ENCODE measurements at places on chromosomes 4 and X. TPM values are rescaled to one million over a fixed set of nuclear protein-coding genes. Genes with fewer than 3 reads are reported as not detected.

MSX1 gene
- 13.4 TPM for total RNA-seq

TLR8 gene
- total RNA-seq: not detected

SPATA18 gene
- not detected for total RNA-seq

KDM6A gene
- 9.1 TPM for total RNA-seq

ZCCHC12 gene
- 0.19 TPM for total RNA-seq

USP17L5 gene
- total RNA-seq: not detected

- peak; percentile 58 for DNase-seq
Measured at GRCh38 chrX:134682081-134682480, 23.8 kb upstream of the PLAC1 start.

- no peak for DNase-seq
Measured at GRCh38 chrX:42490111-42490510, 287.9 kb downstream of the PPP1R2C start.

DNA sequence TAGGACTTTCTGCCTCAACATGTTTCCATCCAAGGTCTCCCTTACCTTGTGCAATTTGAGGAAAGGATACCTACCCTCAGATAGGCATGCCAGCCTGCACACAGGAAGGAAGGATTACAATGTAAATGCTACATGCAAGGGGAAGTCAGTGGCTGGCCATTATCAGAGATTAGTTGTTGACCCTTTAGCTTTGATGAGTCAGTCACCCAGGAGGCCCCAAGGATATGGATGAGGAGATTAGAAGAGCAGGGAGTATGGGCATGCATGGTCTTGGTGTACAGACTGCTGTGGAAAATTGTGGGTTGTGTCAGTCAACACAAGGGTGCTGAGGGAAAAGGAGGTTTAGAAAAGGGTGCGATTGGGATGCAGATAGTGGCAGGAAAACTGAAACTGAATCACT, 92.0 kb downstream of the GUCY2F start:
- no peak for DNase-seq

DNA sequence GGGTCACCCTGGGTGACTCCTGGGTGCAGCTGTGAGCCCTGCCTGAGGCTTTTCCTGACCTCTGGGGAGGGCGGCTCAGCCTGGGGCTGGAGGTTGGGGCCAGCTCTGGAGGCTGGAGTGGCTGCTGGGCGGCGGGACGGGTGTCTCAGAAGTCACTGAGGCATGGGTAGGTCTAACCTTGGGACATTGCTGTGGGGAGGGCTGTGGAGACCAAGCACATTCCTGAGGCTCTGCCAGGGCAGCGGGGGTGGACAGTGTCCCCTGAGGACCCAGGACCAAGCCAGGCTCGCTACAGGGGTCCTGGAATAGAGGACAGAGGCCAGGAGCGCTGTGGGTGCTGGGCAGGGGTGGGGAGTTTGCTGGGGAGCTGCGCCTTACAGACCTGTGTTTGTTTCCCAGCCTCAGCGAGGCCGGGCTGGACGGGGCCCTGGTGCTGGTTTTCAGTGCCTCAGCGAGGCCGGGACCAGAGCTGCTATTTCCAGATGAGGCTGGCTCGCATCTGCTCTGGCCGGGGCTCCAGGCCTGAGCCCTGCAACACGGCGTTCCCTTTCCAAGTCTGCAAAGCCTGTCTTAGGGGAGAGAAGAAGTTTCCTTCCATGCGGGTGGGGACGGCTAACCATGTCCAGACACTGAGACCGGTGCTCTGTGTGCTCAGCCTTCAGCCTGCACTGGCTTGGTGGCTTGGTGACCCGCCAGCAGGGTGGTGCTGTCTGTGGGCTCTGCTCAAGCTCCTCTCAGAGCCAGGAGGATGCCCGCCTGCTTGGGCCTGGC, 3.0 kb upstream of the SLC25A6 start:
- DNase-seq: no peak

- DNase-seq: no peak
Measured at GRCh38 chr4:4396628-4397440, 9.9 kb downstream of the NSG1 start.

DNA sequence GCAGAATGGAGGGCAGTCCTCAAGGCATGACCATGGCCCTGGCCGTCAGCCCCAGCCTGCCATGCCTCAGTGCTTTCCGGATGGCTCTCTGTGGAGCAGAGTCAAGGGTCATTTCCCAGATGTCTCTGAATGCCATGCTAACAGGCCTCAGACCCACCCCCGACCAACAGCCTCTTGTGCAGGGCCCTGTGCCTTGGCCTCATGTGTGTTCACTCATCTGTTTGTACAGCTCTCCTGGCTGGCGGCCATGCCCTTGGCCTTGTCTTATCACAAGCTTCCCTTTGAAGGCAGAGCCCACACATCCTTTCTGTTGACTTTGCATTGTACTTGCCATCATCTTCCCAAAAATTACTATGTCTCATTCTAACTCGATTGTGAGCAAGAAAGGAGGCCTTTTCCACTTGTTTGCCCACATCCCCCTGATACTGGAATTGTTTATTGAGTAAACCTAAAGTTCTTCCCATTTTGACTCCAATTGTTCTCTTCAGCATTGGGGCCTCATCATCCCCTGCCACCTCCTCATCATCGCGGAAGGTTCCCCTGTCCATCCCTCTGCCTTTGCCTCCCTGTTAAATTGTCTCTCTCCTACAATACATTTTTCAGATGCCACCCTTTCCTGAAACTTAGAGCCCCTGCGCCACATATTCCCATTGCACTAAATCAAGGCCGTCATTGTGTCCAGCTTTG, 6.3 kb downstream of the CA5B start:
- DNase-seq: no peak

- peak; percentile 82 for DNase-seq
Measured at GRCh38 chr4:14345356-14345775, 656.9 kb upstream of the CPEB2 start.

DNA sequence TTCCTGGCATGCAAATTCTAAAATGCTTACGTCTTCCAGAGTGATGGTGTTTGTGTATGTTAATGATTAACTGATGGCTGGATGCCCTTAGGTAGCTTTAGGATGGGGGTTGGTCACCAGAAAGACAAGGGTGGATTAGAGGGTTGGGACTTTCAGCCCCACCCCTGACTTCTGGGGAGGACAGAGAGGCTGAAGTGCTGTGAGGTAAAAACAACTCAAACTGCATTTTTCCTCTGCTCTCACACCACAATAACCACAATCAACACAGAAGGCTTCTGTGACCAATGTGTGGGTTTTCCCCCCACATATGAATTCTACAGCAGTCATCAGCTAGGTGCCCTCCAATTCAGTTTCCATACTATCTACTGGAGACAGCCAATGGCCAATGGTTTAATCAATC, 18.7 kb upstream of the DDIT4L start:
- DNase-seq: no peak

DNA sequence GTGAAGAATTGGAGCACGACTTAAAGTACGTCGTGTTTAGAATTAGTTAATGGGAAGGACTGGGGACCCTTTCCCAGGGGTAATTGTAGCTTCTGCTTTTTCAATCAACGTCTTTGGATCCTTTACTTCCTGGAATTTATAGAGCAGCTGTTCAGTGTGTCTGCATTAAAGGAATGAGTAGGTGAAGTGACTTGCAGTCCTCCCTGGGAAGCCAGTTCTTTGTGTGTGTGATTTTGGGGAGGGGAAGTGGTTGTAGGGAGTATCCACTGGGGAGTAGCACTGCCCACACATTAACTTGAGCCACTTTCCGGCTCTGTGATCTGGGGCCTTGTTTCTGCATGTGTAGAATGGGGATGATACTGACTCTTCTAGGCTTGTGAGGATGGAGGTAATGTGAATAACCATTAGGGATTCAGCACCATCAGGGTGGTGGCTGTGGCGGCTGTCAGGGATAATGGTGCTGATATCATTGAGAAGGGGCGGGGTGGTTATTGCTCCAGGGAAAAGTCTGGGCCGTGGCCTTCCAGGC, 54.7 kb downstream of the TMEM131L start:
- no peak for DNase-seq

- DNase-seq: no peak
Measured at GRCh38 chrX:39936886-39937770, 160.6 kb downstream of the BCOR start.

- DNase-seq: no peak
Measured at GRCh38 chr4:121198251-121198650, 34.1 kb upstream of the TNIP3 start.

- DNase-seq: no peak
Measured at GRCh38 chr4:6437826-6438238, 34.6 kb downstream of the PPP2R2C start.
